ENCODE measurements at places on chromosomes 1 and 21. TPM values are rescaled to one million over a fixed set of nuclear protein-coding genes. Genes with fewer than 3 reads are reported as not detected.

Gene JAM2
- total RNA-seq = 10.2 TPM

Gene ANKRD34A
- total RNA-seq = 1.1 TPM

Gene FCRLB
- total RNA-seq = 0.68 TPM

Gene SNX7
- 27.8 TPM for total RNA-seq

Gene PRDM16
- 68.9 TPM for total RNA-seq

Gene MNDA
- total RNA-seq = 11.0 TPM

Gene KCNT2
- 15.6 TPM for total RNA-seq

Gene VWA5B1
- total RNA-seq = not detected

Gene GJA9
- total RNA-seq = not detected

Gene LGR6
- total RNA-seq = 76.6 TPM

Gene OR2L8
- not detected for total RNA-seq

Gene ESRRG
- total RNA-seq = not detected

Gene ATP13A2
- total RNA-seq = 45.1 TPM

Gene ETNK2
- 18.0 TPM for total RNA-seq

- no peak for DNase-seq
Observed at GRCh38 chr1:112011202-112011601, 21.7 kb upstream of the KCND3 start.

DNA sequence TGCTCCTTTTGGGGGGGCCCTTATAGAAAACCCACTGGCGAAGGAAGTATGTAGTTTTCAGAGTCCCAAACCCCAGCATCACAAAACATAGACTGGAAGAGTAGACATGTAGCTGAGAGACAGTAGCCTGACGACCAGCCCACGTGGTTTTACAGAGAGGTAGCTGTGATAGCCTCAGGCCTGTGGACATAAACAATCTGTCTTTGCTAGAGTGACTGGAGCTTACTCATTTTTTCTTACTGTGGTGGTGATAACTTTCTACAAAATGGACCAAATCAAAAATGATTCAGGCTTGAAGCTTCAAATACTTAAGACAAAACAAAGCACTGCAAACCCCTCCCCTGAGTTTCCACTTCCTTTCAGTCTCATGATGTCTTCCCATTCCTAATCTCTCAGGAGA lies 497.0 kb downstream of the RWDD3 start:
- no peak for DNase-seq

GRCh38 chr1:91729621-91730358 lies 156.2 kb downstream of the TGFBR3 start:
- DNase-seq = no peak

- DNase-seq = no peak
Observed at GRCh38 chr1:9294405-9294773, 1.7 kb downstream of the SPSB1 start.

- no peak for DNase-seq
Observed at GRCh38 chr1:48044311-48044710, 47.1 kb upstream of the TRABD2B start.

GRCh38 chr1:203311368-203312301 lies 6.3 kb downstream of the BTG2 start:
- DNase-seq = no peak

DNA sequence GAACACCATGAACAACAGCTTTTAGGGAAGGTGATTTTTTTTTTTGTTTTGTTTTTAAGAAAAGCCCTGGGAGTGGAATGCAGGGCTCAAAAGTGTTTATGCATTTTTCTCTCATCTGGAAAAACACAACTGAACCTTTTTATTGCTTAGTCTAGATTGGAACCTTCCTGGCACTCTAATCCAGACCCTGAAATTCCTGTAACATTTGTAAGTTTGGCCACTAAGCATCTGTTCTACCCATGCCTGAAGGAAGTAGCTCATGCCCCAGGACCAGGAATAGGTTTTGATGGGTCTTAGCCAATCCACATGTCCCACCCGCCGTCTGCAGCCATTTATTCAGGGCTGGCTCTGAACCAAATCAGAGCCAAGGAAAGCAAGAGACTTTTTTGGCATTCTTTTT lies 39.7 kb upstream of the SLC2A1 start:
- DNase-seq = no peak

- no peak for DNase-seq
Observed at GRCh38 chr1:26976621-26977510, 16.6 kb upstream of the KDF1 start.

GRCh38 chr1:56508523-56508983 lies 70.8 kb downstream of the PLPP3 start:
- no peak for DNase-seq

DNA sequence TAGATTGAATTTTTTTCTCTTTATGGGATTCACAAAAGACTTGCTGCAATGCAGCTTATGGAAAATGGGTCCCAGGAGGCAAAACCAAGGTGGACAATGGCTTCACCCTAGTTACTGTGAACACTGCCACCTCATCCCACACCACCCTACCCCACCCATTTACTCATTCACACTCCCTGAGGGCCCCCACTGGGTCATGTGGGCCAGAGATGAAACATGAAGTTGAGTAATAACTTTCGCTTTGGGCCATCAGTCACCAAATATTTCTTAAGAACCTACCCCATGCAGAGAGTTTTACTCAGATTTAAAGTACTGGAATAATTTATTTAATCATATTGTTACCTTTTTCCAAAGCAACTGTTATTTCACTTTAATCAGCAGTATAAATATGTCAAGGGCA lies 191.8 kb downstream of the TPR start:
- peak; percentile 13 for DNase-seq

DNA sequence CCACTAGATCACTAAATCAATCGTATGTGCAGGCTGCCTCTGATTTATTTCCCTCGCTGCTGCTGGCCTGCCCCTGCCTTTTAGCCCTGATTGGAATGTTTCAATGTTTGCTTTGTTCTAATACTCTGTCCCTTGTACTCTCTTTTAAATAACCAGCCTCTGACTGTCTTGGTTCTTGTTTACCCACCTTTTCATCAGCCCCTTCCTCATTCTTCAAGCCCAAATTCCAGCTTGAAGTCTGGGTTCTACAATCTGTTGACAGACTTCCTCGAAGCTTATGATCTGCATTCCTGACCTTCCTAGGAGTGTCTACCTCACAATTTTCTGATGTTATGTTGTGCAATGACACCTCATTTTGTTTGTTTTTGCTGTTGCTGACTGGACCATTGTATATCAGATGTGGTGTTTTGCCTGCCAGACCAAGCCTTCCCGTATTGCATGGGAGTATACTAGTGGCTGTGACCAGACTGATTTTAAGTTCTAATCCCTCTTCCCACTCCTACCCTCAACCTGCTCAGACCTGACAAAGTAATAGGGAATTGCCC lies 46.6 kb upstream of the APOBEC4 start:
- DNase-seq = no peak

- DNase-seq = no peak
Observed at GRCh38 chr1:14138687-14139086, 438.7 kb downstream of the PRDM2 start.

DNA sequence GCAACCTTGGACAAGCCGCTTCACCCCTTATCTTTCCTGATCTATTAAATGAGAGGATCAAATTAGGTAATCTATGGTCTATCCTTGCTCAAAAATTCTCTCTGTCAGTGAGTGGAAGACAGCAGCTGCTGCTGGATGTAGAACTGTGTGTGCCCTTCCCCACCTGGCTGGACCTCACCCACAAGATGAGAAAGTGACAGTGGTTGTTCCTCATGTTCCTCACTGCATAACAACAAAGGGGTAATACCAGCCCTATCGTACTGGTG lies 16.9 kb downstream of the SSR2 start:
- no peak for DNase-seq

DNA sequence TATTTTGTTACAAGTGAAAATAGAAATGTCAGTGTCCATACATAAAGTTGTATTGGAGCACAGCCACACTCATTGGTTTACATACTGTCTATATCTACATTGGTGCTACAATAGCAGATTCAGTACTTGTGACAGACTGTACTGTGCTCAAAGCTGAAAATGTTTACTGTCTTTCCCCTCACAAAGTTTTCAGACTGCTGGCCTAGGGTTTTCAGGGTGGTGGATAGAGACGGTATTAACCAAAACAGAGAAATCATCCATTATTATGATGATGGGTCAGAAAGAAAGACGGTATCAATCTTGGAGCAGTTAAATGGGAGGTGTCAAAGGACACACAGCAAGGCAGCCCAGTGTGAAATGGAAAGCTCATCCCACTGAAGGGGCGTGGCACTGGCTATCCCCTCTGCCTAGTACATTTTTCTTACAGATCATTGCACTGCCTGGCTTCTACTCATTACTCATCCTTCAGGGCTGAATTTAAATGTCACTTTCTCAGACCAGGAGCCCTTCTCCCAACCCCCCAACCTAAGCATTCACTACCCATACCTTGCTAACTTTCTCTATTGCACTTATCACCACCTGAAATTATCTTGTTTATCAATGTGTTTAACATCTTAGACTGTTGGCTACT lies 10.2 kb downstream of the JAK1 start:
- no peak for DNase-seq

Data from thoracic aorta (tissue), 2 donors.